Stimulated activated CD4-positive, alpha-beta T cell treated with anti-CD3 and anti-CD28 coated beads, TNF-alpha, amount 100 ng/mL, for 48 hours (primary cell): ENCODE measurements at places on chromosomes 12 and 14.

DNA sequence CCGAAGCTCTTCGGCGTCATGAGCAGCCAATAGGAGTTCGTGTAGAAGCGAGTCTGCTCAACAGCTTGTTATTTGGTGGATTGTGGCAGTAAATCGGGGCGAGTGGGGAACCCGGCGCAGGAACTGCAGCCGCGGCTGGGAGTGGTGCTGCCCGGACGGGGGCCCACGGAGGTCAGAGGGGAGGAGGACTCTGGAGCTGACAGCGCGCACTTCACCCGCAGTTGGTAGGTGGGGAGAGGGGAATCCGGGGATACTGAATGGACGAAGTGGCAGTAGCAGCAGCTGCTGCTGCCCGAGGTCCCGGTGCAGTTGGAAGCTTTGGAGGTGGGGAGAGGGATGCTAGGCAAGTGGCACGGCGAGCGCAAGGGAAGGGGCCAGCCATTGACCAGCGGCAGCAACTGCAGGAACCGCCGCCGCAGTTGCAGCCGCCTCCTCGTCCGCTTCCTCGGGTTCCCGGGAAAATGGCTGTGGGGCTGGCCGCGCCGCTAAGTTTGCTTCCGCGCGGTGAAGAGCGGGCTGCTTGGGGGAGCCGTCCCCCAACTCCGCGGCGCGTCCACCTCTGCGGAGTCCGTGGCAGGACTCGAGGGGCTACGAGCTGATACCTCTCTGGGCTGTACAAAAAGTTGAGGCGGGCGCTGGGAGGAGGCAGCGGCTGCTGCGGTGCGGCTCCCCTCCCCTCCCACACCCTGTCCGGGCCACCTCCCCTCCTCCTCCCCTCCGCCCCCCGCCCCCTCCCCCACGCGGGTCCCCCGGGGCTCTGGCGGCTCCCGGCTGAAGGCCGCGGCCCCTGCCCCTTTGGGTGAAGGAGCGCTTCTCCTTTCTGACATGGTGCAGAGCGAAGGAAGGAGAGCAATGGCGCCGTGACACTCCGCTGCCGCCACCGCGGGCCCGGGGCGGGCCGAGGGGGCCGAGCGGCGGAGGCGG is at the start of gene ARID4A:
ARID4A (plus strand) TSS at position 79 of the 924 bp plus-strand sequence. CDS start 1,300 bp downstream, outside the sequence.
- DNase-seq = peak; percentile 55

GRCh38 chr14:76867516-76868453 is 41.6 kb downstream of the LRRC74A start:
- DNase-seq = no peak

DNA sequence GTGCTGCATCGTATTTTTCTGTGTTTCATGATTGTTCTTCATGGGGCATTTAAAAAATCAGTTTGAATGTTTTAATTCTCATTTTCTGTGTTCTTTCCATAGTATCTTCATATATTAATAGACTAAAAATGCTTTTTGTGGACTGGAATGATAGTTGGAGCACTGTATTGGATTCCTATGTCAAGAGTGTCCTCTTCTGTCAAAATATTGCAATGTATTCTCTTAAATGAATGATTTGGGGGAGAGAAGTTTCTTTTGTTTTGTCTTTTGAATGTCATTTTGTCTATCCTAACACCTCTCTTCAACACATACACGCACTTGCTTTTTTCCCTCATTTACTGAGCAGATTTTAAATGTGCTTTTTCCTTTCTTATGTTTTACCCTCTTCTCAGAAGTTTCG is 4.7 kb upstream of the EIF2S3B start:
- DNase-seq = no peak

DNA sequence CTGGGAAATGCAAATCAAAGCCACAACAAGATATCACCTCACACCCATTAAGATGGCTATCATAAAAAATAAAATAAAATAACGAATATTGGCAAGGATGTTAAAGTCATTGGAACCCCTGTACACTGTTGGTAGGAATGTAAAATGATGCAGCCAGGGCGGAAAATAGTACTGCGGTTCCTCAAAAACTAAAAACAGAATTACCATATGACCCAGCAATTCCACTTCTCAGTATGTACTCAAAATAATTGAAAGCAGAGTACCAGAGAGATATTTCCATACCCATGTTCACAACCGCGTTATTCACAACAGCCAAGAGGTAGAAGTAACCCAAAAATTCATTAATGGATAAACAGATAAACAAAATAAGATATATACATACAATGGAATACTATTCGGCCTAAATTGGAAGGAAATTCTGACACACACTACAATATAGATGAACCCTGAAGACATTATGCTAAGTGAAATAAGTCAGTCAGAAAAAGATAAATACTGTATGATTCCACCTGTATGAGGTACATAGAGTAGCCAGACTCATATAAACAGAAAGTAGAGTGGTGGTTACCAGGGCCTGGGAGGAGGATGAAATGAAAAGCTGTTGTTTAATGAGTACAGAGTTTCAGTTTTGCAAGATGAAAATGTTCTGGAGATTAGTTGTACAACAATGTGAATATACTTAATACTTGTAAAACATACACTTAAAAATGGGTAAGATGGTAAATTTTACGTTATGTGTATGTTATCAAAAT is 84.6 kb downstream of the TXNDC16 start:
- no peak for DNase-seq

GRCh38 chr12:62396750-62397149 is 69.9 kb upstream of the MON2 start:
- no peak for DNase-seq

GRCh38 chr12:6459004-6459337 is 7.1 kb downstream of the TAPBPL start:
- DNase-seq = no peak

GRCh38 chr14:44854114-44854513 is 107.6 kb downstream of the KLHL28 start:
- DNase-seq = no peak
